Stimulated activated naive CD8-positive, alpha-beta T cell treated with anti-CD3 and anti-CD28 coated beads, Interleukin-15, Interleukin-2, amounts not matched to agents 100 U/mL and 50 U/mL, for 24 hours (primary cell): ENCODE measurements at places on chromosomes 6 and 20.

- DNase-seq = no peak
These were observed 36.2 kb upstream of the IL17A start for GRCh38 chr6:52149949-52150348.

DNA sequence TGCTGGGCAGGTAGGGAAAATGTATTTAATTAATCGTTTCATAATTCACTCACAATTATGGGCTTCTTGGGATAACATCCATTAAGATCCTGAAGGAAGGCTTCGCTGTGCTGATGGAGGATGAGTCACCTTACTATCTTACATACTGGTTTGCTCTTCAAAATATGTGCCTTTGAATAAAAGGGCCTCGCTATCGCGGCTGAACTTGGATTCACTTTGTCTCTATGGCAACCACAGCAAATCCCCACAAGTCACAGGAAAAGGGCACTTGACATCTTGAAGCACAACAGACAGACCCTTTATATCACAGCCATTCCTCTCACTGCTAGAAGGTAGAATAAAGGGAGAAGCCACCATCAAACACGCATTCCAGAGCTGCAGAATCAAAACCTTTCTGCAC is 141.3 kb upstream of the MYLIP start:
- no peak for DNase-seq

DNA sequence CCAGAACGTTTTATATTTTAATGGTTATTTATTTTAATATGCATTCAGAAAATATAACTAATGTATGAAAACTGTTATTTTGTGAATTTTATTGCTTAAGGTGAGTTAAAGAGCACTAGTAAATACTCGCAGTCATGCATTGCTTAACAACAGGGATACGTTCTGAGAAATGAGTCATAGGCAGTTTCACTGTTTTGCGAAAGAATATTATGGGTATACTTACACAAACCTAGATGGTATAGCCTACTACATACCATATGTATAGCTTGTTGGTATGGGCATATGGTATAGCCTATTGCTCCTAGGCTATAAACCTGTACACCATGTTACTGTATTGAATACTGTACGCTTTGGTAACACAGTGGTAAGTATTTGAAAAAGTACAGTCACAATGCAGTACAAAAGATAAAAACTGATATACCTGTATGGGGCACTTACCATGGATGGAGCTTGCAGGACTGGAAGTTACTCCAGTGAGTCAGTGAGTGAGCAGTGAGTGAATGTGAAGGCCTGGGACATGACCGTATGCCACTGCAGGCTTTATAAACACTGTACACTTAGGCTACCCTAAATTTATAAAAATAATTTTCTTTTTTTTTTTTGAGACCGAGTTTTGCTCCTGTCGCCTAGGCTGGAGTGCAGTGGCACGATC is 38.5 kb downstream of the ARFGEF2 start:
- no peak for DNase-seq

DNA sequence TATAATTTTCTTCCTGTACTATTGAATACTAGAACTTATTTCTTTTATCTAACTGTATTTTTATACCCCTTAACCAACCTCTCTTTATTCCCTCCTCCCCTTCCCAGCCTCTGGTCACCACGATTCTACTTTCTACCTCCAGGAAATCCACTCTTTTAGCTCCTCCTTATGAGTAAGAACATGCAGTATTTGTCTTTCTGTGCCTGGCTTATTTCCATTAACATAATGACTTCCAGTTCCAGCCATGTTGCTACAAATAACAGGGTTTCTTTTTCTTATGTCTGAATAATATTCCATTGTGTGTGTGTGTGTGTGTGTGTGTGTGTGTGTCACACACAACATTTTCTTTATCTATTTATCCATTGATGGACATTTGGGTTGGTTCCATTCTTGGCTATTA is 152.3 kb upstream of the OLIG3 start:
- no peak for DNase-seq

DNA sequence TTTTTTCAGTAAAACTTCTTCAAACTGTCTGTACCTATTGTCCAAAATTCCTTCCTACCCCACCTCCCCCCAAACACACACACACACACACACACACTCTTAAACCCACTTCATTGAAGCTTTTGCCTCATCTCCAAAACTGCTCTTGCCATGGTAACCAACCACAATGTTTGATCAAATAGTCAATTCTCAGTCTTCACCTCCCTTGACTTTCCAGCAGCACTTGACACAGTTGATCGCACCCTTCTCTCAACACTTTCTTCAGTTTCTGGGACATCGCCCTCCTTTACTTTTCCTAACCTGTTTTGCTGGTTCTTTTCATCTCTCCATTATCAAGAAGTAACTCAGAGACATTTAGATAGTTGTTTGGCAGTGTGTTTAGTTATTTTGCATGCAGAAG is 71.5 kb upstream of the COL21A1 start:
- no peak for DNase-seq

GRCh38 chr6:36752886-36753506 is 55.4 kb downstream of the RAB44 start:
- no peak for DNase-seq

- DNase-seq = no peak
These were observed 191.0 kb downstream of the ZDHHC14 start for GRCh38 chr6:157571950-157572349.

GRCh38 chr6:106044151-106044550 is 42.0 kb upstream of the PRDM1 start:
- no peak for DNase-seq

DNA sequence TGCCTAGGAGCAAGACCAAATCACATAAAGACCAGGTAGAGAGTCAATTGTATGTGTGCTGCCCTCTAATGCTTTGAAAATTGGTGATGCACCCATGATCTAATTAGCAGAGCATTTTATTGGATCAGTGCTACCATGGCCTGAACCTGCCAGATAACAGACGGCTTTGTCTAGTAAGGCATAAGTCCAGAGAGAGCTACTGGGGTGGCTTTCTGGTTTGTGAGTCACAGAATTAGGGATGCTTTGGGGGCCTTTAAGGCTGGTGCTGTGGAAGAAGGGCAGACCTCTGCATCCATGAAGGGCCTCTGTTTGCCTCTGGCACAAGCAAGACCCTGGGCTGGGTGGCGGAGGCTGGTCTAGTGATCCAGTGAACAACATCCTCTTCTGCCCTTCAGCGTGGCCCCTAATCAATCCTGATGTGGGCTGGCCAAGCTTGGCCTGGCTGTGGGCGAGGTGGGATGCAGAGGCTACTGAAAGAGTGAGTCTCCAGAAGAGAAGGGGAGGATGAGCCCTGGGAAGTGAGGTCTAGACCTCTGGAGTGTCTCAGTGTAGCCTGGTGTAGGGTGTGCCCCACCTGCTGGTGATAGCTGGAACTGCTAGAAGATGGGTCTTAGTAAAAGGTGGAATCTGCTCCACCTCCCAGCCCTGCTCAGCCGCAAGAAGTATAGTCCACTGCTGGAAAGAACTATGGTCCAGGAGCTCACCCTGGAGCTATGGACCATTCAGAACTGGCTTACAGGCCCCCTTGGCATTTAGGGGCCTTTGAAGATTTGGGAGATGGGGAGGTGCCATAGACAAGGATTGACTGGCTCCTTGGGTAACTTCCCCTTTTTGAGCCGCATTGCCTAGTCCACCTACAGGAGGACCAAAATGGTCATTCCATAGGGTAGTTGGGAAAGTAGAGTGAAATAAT is 36.7 kb upstream of the AAR2 start:
- DNase-seq = peak; percentile 81

DNA sequence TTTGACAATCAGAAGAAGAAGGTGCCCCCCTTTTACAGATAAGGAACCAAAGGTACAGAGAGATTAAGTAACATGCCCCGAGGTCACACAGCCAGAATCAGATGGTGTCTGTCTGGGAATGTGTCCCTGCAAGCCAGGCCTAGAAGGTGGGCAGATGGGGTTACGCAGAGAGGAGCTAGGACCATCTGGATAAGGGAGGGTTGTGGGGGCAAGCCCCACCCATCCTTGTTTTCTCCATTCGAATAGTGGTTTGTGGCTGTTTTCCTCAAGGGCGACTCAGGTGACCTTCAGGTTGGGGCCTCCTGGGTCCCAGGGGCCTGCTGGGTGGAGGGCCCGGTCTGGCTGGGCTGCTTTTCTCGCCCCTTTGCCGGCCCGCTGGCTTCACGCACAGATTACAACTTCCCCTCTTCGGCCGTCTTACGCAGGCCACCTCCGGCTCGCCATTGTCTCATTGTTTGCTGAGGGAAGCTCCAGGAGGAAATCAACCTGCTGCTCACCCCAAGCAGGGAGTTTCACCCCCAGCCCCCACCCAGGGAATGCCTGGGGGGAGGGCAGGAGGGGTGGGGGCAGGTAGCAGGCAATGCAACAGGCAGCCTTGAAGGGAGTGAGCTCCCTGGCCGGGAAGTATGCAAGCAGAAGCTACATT is 30.8 kb upstream of the CSNK2A1 start:
- no peak for DNase-seq
